ENCODE measurements at places on chromosomes 1 and 21.

- no peak for DNase-seq
Observed at GRCh38 chr1:221910222-221910621, 168.3 kb upstream of the DUSP10 start.

DNA sequence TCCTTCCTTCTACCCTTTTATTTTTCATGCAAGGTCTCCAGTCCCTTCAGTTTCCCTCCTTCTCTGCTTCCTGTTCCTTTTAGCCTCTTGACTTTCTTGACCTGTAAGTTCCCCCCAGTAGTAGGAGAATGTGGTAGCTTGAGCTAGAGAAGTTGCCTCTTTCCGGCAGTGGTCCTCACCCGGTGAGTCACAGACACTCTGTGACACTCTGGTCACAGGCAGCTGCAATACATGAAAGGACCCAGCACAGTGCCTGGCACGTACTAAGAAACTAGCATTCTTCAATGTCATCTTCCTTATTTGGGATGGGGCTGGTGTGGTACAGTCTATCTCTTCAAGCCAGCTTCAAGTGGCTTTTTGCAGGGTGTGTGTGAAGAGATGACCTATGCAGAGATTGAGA lies 16.0 kb downstream of the PFKFB2 start:
- no peak for DNase-seq

GRCh38 chr1:182217967-182218366 lies 156.5 kb upstream of the ZNF648 start:
- no peak for DNase-seq

DNA sequence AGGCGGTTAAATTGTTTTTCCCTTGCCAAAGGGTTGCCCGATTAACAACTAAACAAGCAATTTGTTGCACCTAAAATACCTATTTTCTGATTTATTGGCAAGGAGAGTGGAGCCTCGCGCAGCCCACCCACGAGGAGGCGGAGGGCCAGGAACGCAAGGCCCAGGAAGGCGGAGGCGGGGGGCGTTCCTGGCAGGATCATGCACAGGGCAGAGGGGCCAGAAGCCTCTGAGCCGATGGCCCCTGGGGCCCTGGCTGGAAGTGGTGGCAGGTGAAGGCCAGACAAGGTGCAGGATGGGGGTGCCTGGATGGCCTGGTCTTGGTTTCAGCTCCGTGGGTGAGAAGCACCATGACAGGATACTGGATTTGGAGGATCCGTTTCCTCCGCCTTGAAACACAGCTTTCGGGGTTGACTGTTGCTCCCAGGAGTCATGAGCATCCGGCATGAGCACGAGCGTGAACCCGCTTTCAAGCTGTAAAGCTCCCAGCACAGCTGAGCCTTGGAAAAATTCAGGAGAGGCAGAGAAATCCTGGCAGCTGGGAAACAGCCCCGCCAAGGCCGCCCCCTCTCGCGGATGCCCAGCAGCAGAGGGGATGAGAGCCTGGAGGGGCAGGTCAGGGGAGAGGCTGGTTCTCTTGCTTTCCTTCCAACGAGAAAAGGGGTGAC lies 35.0 kb downstream of the AJAP1 start:
- no peak for DNase-seq

DNA sequence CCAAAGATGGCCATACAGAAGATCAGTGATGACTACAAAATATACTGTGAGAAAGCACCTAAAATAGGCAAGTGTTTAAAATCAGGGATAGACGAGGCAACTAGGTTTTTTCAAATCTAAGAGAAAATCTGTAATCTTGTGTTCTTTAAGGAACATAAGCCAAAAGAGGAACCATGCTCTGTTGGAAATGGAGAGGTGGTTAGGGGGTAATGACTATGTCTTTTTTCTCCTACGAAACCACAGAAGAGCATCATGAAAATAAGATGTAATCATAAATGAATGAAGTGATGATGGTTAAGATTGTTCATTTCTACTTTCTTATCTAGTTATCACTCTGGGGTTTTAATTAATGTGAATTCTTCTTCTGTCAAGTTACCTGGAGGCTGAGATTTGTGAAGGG lies 43.1 kb downstream of the RGSL1 start:
- DNase-seq: no peak

GRCh38 chr1:98322966-98323365 lies 338.6 kb upstream of the SNX7 start:
- no peak for DNase-seq

DNA sequence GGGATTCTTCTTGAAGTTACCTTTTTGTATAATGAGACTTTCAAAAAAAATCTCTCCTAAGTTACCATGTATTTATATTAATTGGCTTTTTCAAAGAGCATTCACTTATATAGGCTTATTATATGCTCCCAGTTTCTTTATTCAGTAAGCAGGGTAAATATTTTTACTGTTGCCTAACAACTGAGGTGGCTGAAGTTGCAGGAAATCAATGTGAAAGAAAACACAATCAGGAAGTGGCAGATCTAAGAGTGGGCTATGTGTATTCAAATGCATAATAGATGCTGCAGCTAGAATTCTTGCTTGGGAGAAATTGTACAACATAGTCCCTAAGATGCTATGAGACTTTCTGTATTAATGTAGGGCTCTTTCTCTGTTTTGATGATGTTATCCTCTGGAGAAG lies 606.9 kb downstream of the NUF2 start:
- no peak for DNase-seq

DNA sequence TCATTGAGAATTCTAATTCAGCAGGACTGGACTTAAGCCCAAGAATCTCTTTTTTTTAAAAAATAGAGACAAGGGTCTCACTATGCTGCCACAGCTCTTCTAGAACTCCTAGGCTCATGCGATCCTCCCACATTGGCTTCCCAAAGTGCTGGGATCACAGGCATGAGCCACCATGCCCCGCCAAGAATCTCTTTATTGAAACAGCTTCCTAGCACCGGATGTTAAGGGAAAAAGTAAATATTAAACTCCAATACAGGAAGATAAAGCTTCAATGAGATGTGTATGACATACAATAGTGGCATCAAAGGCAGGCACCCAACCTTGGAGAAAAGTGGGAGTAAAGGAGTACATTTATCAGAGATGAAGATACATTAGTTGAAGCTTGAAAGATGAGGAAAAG lies 25.5 kb downstream of the PUM1 start:
- no peak for DNase-seq

DNA sequence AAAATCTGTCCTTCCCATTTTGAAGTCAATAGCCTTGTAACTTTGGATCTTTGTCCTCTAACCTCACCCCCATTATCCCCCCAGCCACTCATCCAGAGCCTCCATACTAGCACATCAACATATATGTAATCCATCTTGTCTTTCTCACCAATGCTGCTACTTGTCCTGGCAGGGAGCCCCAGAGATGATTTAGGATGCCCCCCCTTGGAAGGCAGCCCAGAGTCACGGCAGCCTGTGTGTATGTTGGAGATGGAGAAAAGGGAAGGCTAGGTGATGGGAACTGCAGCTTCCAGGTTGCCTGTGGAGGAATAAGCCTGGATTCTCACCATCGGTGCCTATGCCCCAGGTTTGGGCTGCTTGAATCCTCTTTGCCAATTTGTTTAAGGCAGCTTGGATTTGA lies 51.7 kb upstream of the SCMH1 start:
- no peak for DNase-seq

DNA sequence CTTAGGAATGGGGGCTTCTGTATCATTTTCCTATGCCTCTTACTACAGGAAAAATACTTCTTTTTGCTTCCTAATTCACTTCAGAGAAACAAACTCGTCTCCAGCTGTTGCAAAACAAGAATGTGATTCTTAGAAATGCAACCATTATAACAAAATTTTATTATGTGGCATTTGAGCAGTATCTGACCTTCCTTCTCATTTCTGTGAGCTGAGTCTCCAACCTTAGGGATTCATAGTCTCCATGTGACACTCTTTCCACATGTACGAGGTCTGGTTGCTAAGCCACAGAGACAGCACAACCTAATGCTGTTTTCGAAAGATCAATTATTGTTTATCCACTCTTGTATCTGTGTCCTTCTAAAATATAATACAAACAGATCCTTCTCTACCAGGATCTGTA lies 75.3 kb upstream of the RGS4 start:
- DNase-seq: no peak

DNA sequence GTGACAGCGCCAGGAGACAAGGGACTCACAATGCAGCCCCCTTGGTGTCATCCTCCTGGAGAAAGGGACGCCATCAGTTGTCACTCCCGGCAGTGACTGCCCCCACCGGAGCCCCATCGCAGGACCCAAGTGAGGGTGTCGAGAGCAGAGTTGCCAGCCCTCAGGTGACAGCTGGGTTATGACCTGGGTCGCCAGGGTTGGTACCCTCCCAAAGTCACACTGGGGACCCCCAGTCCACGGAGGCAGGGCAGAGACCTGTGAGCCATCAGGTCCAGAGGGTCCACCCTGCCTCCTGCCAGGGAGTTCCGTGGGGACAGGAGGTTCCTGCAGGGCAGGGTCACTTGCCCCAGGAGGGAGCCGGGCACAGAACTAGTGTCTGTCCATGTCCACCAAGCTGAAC lies 78.2 kb upstream of the IFFO2 start:
- DNase-seq: no peak

GRCh38 chr1:84156210-84156621 lies 12.1 kb downstream of the PRKACB start:
- no peak for DNase-seq

DNA sequence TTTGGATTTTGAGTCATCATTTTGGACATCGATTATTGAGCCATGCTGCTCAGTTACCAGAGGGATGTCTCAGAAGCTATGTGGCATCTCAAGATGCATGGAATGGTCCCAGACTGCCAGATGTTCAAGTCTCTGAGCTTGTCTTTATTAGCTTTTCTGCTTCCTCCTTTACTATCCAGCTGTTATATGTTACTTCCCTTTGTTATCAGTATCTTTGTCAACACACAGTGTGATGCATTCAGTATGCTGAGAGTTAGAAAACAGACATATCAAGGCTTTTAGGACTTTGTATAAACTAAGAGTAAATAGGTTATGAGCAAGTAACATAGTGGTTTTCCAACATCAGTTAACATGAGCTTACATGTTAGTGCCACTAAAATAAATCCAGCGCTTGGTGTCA lies 474.5 kb downstream of the DSCAM start:
- no peak for DNase-seq

DNA sequence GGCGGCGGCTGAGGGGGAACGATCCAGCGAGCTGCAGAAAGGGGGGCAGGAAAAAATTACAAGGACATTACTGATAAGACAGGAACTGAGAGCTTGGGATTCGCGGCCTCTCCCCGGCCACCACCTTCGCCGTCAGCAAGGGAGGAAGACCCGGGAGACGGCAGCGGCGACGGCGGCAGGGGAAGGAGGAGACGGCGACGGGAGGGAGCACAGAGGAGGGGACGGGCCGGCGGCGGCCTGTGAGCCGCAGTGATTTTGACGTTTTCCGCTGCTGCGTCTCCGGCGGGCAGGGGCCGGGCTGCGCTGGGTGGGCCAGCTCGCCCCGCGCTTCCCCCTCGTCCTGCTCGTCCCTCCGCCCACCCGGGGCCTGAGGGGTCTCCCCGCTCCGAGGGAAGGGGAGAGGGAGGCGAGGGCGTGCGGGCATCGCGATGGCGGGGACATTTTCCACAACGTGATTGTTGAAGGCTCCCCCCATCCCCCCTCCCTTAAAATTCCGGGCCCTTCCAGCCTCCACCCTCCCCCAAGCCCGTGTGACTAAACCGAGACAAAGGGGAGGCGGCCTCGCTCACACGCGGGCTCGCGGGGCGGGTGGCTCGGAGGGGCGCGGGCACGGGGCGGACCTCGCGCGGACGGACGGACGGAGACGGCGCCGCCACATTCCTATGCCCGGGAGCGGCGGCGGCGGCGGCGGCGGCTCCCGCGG lies 407 bp downstream of the CAMSAP2 start:
- peak; percentile 14 for DNase-seq

DNA sequence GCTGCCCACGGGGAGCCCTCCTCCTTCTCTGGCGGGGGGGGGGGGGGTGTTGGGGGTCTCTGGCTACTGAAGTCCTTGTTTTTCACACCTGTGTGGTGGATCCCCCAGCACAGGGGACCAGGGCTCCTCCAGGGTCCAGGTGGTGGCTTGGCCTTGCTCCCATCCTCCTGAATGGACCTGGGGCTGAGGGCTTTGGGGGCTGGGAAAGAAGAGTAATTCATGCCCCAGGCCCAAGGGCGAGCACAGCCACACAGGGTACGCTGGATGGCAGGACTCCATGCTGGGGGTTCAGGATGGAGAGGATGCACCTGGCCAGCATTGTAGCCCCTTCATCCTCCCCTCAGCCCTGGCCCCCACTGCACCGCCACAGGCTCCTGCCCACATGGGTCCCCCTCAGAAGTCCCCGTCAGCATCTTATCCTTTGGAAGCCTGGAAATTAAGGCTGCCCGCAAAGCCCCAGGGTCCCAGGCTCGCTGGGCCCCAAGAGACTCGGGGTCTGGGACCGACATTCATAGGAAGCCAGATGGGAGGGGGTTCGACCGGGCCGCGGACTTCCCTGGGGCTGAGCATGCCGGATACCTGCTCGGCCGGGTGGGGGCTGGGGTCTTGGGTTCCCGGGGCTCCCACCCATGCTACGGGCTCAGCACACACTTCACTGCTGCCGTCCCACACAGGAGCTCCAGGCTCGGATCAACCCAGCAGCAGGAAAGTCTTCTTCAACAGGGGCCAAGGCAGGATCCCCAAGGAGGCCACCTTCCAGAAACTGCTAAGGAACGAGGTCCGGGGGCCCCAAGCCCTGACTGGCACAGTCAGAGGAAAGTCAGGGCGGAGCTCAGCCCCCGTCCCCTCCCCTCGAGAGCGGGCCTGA lies 49.0 kb upstream of the ACTRT2 start:
- DNase-seq: no peak

DNA sequence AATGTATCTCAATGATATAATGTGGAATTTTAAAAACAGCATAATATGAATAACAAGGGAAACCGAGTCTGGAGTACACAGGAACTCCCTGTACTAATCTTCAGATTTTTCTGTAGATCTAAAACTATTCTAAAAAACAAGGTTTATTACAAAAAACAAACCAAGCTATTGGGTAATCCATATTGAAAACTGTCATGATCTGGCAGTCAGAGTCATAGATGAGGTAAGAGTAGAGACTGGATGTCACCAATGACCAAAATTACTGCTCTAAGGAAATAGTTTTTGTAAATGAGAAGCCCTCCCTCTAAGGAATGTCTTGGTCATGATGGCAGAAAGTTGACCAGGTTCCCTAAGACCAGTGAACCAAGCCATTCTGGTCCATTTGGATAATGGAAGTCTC lies 2.4 kb upstream of the SPOCD1 start:
- no peak for DNase-seq

GRCh38 chr1:160357286-160358002 lies 9.4 kb upstream of the NHLH1 start:
- DNase-seq: no peak

- no peak for DNase-seq
Observed at GRCh38 chr1:218742467-218743262, 397.5 kb downstream of the TGFB2 start.

- no peak for DNase-seq
Observed at GRCh38 chr1:114379987-114380386, 131.0 kb downstream of the TRIM33 start.

All from stimulated activated CD8-positive, alpha-beta memory T cell treated with anti-CD3 and anti-CD28 coated beads, Interleukin-15, amount 100 ng/mL, for 24 hours (primary cell).